ENCODE measurements at places on chromosomes 16 and 17.

DNA sequence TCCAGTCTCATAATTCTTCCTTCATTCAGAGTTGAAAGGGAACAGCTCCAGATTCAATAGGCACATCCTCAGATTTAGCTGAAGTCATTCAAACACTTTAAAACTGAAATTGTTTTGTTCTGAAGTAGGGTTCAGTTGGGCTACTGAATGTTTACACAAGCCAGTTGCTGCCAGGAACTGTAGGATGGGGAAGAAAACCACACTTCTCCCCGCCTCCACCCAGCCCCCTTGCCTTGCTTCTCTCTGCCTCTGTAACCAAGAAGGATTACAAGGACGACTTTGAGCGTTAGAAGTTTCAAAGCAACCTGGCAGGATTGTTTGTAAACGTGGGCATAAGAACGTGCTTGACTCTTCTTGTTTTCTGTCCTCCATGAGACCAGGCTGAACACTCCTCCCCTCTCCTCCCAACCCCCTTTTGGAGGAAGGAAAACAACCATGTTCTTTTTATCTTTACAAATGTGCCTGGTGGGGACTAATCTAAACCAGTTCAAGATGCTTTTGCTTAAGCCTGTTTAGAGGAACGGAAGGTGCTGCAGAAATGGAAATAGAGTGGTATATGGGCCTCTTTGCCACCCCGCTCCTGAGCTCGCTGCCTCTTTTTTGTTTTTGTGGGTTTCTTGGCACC is 287.9 kb downstream of the FTO start:
- no peak for DNase-seq

GRCh38 chr17:56457501-56457900 is 136.0 kb upstream of the NOG start:
- no peak for DNase-seq

GRCh38 chr17:8481089-8481488 is 45.4 kb downstream of the NDEL1 start:
- no peak for DNase-seq

GRCh38 chr17:49723423-49723822 is 15.7 kb upstream of the SLC35B1 start:
- peak; percentile 82 for DNase-seq

GRCh38 chr16:58332997-58333700 is 38.3 kb upstream of the PRSS54 start:
- DNase-seq, result no peak

DNA sequence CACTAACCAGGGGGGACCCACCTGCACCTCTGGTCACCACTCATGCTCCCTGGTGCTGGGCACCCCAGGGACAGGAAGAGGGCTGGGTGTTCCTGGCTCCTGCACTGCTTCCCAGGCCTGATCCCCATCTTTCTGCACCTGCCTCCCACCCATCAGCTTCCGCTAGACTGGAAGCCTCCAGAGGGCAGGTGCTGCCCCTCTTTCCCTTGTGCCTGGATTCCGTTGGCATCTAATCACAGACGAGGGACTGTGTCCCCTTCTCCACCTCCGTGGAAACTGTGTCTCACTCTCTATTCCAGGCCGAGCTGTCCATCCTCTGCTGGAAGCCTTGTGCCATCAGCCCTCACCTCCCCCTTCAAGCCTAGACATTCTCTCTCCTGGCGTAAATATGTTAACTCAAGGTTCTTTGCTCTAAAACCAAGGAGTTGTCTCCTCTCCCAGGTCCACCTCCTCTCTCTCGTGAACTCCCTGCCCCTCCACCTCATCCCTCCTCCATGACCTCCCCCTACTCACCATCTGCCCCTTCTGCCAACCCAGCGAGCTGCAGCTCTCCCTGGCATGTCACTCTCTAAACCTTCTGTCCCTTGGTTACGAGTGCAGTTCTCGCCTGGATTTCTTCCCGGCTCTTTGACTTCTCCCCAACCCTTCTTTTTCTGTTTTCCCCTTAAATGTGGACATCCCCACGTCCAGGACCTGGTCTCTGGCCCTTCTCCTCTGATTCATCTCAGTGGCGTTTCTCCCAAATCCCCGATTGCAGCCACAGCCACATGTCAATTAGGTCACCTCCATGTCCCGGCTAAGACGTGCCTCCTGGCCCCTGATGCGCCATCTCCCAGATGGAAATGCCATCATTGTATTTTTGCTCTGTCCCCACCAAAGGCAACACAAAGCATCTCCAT is 107.7 kb downstream of the SEC14L1 start:
- no peak for DNase-seq

Data from muscle of arm (tissue), 14 donors.